ENCODE measurements at places on chromosomes 16 and 17.

GRCh38 chr16:13139661-13140241 lies 238.4 kb downstream of the SHISA9 start:
- DNase-seq, result no peak

GRCh38 chr17:42798383-42799380 lies at the start of the genes CNTD1 and COA3:
Gene CNTD1, plus strand, starts transcription at chr17:42798861. Its CDS starts 207 bp downstream, at chr17:42799068.
Gene COA3, minus strand, starts transcription at chr17:42798704. Its CDS starts 23 bp downstream, at chr17:42798681.
- peak; percentile 78 for DNase-seq

- no peak for DNase-seq
Observed at GRCh38 chr16:72172105-72173034, at the start of gene PMFBP1. Gene PMFBP1, minus strand, starts transcription at chr16:72172155. Its CDS starts 947 bp downstream, at chr16:72171208.

GRCh38 chr17:62870030-62870541 lies 62.0 kb upstream of the MARCHF10 start:
- DNase-seq, result no peak

DNA sequence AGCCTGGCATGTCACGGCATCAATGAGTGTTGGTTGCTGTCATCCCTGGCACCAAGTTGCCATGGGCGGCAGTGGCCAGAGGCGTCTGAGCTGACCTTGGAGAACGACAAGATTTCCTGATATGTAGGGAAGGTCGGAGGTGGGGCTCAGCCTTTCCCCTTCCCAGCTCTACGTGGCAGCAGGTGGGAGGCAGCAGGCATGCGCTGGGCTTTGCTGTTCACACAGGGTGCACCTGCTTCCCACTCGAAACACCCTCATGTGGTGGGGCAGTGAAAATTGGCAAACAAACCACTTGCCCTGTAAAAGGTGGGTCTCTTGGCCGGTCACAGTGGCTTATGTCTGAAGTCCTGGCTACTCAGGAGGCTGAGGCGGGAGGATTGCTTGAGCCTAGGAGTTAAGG lies 12.3 kb upstream of the TFAP4 start:
- no peak for DNase-seq

- no peak for DNase-seq
Observed at GRCh38 chr17:29148257-29148789, 31.9 kb downstream of the MYO18A start.

DNA sequence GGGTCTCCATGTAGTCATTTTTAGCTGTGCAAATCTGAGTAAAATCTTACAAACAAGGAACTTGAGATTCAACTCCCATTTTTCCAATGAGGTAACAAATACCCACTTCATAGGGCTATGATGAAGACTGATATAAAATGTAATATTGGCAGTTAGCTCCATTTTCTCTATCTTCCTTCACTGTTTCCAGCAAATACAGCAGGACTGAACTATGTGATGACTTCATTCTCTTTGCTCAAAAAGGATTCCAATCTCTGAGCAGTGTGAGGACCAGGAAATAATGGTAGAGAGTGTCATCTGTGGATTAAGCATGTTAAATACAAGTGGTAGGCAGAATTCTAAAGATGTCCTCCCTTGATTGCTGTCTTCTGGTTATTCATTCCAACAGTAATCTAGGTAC lies 18.3 kb downstream of the RND2 start:
- no peak for DNase-seq

- DNase-seq, result no peak
Observed at GRCh38 chr16:23225634-23226033, 43.1 kb downstream of the SCNN1G start.

- peak; percentile 36 for DNase-seq
Observed at GRCh38 chr16:21277927-21278706, at the start of gene CRYM. Gene CRYM, minus strand, starts transcription at chr16:21278290. Its CDS starts 39 bp downstream, at chr16:21278251.

DNA sequence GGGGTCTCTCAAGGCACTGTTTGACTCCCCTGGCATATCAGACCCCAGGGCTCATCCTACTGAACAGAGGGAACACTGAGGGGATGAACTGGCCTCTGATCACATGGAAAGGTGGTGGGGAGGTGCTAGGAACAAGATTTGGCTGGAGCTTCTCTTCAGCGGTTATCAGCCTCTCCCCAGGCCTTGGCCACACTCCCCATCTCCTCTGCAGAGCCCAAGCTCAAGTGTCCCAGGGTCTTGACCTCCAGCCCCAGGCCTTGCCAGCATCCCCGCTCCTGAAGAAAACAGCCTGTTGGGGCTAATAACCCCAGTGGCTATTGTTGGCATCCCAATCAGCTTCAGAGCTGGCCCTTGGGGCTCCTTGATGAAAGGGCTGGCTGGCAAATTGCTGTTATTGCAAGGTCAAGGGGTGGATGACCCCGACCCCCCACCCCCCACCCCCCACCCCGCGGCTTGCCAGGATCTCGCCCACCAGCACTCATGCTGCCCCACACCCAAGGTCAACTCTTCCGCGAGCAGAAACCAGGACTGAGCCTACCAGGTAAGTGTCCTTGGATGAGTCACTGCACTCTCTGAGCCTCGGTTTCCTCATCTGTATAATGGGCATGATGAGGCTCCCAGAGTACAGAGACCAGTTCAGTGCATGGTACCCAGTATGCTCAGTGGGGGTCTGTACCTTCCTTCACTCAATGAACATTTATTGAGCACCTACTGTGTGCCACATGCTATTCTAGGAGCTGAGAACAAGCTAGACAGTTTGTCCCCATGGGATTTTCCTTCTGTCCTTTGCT lies 18.8 kb upstream of the FAM83G start:
- no peak for DNase-seq

DNA sequence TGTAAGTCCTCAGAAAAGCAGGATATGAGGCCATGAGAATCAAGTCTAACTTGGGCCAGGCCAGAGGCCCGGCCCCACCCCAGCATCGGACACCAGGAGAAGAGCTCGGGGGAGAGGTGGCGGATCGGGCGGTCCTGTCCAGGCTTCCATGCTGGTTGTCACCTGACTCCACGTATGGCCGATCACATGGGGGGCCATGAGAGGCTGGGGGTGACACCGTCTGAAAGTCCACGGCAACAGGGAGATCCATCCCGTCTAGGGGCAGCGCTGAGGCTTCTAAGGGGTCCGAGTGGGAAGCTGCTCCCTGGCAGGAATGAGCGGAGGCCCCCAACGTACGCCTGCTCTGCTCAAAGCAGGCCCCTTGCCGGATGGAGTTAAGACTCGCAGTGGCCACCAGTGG lies 25.8 kb downstream of the ENGASE start:
- no peak for DNase-seq

DNA sequence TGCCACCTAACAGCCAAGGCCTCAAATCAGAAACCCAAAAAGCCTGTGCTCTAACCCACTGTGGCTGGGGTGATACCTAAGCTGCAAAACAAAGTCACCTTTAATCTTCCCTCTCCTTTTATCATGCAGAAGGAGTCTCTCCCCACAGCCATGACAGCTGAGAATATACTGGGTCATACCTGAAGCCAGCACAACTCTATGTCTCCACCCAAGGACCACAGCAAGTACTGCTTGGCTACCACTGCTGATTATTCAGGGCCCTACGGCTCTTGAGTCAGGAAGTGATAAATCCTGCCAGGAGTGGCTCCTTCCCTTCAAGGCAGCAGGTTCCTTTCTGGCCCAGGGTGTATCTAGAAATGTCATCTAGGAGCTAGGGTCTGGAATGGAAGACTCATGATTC lies 151.5 kb upstream of the TOM1L1 start:
- DNase-seq, result no peak

GRCh38 chr17:82502207-82502606 lies 17.3 kb upstream of the FOXK2 start:
- DNase-seq, result no peak
